Glutamatergic neuron (in vitro differentiated cells): ENCODE measurements at places on chromosomes 7 and 10.

DNA sequence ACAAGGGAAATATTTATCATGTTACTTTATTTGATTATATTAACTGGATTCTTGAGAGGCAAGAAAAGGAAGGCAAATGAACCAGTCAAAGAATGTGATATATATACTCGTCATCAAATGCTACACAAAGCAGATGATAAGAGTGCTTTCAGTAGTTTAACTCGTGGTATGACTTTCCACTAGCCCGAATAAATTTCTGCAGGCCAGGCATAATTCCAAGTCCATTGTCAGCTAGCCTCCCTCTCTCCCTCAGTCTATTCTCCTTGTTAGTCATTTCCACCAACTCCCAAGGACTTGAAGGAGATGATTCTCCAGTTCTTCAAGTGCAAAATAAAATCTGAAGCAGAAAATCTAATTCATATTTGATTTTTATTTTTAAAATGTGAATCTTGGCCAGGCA is 190.5 kb downstream of the GLI3 start:
- DNase-seq, result no peak
- H3K27me3 ChIP-seq, result no peaks in the 10 kb centered on the region
- no peak overlapping the region for H3K4me3 ChIP-seq
- no peaks in the 10 kb centered on the region for H3K36me3 ChIP-seq

DNA sequence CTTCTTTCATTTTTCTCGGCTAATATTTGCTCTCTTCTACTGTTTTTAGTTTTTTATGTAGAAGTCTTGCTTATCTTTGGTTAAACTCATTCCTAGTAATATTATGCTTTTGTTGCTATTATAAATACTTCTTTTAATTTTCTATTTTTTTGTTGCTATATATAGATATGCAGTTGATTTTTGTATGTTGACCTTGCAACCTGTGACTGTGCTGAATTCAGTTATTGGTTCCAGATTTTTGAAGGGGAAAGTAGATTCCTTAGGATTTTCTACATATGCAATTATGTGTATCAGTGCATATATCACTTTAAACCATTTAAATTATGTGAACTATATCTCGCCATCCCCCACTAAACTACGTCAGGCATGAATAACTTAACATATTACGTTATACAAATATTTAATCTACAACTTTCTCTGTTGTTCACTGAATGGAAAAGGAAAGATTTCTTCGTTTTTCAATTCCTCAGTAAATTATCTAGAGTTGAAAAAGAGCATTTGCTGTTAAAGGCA is 71.5 kb downstream of the IDE start:
- no peak for DNase-seq
- H3K4me3 ChIP-seq, result no peak overlapping the region
- H3K4me1 ChIP-seq, result no peaks in the 10 kb centered on the region
- no peak overlapping the region for H3K27ac ChIP-seq
- no peaks in the 10 kb centered on the region for H3K36me3 ChIP-seq

GRCh38 chr7:1004018-1004852 is 21.3 kb downstream of the CYP2W1 start:
- H3K4me1 ChIP-seq, result peaks cover 11% of the 10 kb centered on the region
- H3K4me3 ChIP-seq, result no peak overlapping the region
- peaks cover 13% of the 10 kb centered on the region for H3K27me3 ChIP-seq
- H3K27ac ChIP-seq, result peak overlapping the region; percentile 87
- H3K36me3 ChIP-seq, result peaks cover 4% of the 10 kb centered on the region

DNA sequence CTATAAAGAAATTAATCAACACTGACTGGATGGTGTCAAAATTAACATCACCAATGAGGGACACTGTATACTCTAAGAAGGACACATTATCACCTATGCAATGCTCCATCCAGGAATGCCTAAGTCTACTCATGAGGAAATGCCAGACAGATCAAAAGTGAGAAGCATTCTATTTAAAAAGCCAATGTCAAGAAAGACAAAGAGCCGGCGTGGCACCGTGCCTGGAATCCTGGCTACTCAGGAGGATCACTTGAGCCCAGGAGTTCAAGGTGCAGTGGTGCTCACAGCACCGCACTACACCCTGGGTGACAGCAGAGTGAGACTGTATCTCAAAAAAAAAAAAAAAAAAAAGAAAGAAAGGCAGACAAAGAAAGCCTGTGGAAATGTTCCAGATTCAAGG is 45.5 kb upstream of the ANAPC16 start:
- DNase-seq, result no peak
- H3K27ac ChIP-seq, result no peak overlapping the region
- no peaks in the 10 kb centered on the region for H3K4me1 ChIP-seq

DNA sequence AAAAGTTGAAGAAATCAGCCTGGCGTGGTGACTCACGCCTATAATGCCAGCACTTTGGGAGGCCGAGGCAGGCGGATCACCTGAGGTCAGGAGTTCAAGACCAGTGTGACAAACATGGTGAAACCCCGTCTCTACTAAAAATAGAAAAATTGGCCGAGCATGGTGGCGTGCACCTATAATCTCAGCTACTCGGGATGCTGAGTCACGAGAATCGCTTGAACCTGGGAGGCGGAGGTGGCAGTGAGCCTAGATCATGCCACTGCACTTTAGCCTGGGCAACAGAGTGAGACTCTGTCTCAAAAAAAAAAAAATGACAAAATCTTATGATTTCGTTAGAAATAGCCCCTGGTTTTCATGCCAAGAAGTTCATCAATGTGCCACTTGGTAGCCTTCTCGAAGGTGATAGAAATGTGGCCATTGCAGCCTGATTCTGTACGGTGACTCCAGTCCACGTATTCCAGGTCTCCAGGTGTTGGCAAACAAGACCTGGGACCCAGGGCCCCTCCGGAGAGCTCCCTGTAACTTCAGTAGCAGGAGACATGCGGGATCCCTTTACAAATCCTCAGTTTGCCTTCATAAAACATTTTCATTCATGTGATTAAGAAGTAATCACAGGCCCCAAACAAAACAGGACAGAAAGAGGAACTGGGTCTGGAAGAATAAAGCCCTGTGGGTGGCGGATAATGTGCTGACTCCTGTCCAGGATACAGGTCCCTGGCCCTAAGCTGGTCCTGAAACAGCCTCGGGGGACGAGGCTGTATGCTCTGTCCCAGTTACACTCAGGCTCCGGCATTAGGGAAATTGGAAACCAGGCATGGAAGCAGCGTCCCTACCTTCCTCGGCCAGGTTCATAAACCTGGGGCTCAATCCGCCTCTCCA is 207.3 kb upstream of the SH2B2 start:
- H3K27me3 ChIP-seq, result peaks cover 2% of the 10 kb centered on the region
- peaks cover 10% of the 10 kb centered on the region for H3K4me1 ChIP-seq
- DNase-seq, result no peak
- no peak overlapping the region for H3K27ac ChIP-seq
- no peak overlapping the region for H3K4me3 ChIP-seq
- no peaks in the 10 kb centered on the region for H3K36me3 ChIP-seq

DNA sequence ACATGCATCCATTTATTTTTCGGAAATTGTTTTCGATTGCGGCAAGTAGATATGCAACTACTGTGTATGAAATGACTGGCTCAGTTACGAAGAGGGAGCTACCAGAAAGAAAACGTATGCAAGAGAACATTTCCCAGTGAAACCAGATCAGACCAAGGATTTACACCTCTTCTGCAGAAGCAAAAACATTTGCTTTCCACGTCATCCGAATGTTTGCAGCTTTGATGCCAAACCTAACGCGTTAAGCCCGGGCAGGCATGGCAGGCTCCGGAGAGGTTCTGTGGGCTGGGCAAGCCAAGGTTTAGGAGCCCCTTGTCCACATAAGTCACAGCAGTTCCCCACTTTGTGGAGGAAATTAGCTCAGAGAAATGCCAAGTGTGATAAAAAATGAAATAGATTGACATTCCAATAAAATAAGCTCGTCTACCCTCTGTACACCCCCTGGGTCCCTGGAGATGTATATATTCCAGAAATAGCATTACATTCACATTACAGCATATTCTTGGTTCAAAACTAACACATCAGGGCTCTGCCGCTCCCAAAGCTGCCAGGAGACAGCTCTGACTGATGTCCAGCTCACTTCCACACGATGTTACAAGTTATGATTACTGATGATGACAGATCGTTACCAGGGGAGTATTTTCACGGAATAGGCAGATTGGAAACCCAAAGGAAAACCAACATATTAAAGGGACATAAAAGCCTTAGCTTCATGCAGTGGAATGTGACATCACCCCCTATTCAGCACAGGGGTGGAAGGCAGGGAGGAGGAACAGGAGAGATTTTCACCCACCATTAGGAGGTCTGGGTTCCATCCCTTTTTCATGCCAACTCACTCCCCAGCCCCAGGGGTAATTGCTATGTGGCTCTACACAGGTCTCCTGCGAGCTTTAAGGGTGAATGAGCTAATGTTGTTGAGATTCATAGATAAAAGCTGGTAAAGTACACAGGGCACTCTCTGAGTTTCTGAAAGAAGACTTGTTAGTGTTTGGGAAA is 81.5 kb downstream of the LYZL1 start:
- H3K4me1 ChIP-seq, result no peaks in the 10 kb centered on the region
- peaks cover 4% of the 10 kb centered on the region for H3K36me3 ChIP-seq
- no peak overlapping the region for H3K4me3 ChIP-seq
- H3K27ac ChIP-seq, result no peak overlapping the region
- no peak for DNase-seq
- H3K27me3 ChIP-seq, result no peaks in the 10 kb centered on the region

DNA sequence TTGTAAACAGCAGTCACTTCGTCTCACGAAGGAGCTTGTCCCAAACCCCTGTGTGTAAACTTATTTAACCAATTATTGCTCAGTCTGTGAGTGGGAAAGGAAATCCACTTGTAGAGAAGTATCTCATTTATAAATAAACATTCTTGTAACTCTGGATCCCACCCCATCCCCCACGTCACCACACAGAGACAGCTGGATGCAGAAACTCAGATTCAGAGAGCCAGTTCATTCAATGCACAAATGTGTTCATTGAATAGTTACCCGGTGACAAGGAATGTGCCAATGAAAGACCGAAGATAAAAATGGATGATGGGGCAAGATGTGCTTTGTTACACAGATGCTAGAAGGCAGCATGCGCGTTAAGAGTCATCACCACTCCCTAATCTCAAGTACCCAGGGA is 8.3 kb upstream of the OCM start:
- peaks cover 4% of the 10 kb centered on the region for H3K4me1 ChIP-seq
- H3K27ac ChIP-seq, result no peak overlapping the region
- H3K27me3 ChIP-seq, result peaks cover 3% of the 10 kb centered on the region
- no peaks in the 10 kb centered on the region for H3K36me3 ChIP-seq
- DNase-seq, result no peak

DNA sequence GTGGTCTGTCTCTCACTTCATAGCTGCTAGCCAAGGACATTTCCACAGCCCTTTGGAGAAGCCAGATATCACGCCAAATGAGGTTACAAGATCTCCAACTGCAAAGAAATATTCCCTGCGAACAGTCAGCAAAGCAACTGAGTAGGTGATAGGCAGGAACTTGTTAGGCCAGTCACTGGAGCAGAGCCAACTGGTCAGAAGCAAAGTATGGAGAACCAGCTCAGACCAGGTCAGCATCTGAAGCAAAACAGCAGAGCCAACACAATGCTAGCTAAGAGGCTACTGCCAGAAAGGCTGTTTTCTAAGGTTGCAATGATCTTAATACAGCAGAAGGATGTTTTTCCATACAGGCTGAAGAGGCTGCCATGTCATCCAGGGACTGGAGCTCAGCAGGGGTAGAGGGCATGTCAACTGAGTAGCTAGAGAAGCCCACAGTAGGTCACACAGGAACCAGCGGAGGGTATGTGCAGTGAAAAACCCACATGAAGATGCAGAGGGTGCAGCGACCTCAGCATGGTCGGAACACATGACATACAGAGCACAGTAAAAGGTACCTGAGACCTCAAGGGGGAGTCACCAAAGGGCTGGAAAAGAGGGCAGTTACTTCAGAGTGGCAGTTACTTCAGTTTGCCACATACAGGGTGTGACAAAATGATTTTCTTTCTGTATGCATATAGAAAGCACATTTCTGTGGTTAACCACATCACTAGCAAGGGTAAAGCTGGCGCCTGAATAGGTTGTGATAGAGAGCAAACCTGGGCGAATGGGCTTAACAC is 8.9 kb downstream of the SEC31B start:
- H3K4me1 ChIP-seq, result peaks cover 5% of the 10 kb centered on the region
- H3K27me3 ChIP-seq, result no peaks in the 10 kb centered on the region
- no peaks in the 10 kb centered on the region for H3K36me3 ChIP-seq
- H3K27ac ChIP-seq, result no peak overlapping the region
- no peak overlapping the region for H3K4me3 ChIP-seq

GRCh38 chr10:122057841-122058413 is 69.0 kb downstream of the TACC2 start:
- H3K36me3 ChIP-seq, result no peaks in the 10 kb centered on the region
- H3K4me1 ChIP-seq, result peaks cover 10% of the 10 kb centered on the region
- DNase-seq, result no peak
- H3K27ac ChIP-seq, result no peak overlapping the region
- H3K27me3 ChIP-seq, result peaks cover 8% of the 10 kb centered on the region

DNA sequence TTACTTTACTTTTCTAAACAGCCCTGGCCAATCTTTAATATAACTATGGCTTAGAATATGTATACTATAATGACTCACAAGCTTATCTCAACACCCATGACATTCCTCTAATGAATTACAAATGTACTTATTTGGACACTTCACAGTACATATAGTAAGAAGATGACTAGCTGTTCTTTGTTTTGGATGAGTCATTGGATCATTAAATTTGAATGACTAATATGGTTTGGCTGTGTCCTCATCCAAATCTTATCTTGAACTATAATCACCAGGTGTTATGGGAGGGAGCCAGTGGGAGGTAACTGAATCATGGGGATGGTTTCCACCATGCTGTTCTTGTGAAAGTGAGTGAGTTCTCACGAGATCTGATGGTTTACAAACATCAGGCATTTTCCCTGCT is 807.5 kb upstream of the SORCS1 start:
- no peak overlapping the region for H3K4me3 ChIP-seq
- DNase-seq, result no peak
- no peak overlapping the region for H3K27ac ChIP-seq
- no peaks in the 10 kb centered on the region for H3K27me3 ChIP-seq
- H3K36me3 ChIP-seq, result no peaks in the 10 kb centered on the region

DNA sequence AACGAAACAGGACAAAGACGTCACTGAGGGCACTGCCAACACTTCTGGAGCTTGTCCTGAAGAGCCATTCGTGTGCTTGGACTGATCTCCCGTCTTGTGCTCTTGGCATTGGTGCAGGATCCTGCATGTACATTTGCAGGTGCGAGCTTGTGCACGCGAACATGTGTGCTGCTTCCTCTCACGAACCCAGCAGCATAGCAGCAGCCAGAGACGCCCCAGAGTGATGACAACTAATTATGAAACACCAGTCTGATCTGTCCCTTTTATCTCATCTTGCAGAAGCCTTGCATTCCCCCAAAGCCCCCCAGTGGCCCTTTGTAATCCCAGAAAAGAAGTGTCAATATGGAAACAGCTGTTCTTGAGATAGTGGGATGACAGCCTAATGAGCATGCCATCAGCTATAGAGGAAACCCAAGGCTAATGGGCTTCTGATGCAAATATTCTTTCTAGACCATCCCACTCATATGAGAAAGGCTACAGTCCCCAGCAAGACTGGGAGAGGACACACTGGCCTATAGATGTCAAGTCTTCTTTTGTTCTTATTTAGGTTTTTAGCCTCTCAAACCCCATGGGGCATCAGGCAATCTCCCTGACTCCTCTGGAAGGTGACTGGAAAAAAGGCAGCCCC is 310.6 kb downstream of the FRMD4A start:
- peaks cover 43% of the 10 kb centered on the region for H3K4me1 ChIP-seq
- H3K4me3 ChIP-seq, result no peak overlapping the region
- no peak for DNase-seq
- H3K36me3 ChIP-seq, result peaks cover 10% of the 10 kb centered on the region
